Left renal cortex interstitium (tissue), 4 donors: ENCODE measurements at places on chromosomes 1 and 21. TPM values are rescaled to one million over a fixed set of nuclear protein-coding genes. Genes with fewer than 3 reads are reported as not detected.

DNA sequence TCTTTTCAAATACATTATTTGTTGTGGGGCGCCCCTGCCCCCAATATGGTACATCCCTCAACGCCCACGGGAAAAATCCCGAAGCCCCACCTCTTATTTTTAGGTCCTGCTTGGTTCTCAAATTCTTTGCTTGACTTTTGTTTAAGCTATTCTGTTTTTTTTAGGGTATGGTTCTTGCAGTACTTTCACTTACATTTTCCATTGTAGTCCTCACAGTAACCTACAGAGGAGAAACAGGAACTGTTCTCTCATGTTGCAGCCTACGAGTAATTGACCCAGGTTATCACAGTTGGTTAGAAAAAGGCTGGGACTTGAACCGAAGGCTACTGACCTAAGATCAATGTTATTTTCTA, 697 bp upstream of the C21orf91 start:
- no peak for DNase-seq

DNA sequence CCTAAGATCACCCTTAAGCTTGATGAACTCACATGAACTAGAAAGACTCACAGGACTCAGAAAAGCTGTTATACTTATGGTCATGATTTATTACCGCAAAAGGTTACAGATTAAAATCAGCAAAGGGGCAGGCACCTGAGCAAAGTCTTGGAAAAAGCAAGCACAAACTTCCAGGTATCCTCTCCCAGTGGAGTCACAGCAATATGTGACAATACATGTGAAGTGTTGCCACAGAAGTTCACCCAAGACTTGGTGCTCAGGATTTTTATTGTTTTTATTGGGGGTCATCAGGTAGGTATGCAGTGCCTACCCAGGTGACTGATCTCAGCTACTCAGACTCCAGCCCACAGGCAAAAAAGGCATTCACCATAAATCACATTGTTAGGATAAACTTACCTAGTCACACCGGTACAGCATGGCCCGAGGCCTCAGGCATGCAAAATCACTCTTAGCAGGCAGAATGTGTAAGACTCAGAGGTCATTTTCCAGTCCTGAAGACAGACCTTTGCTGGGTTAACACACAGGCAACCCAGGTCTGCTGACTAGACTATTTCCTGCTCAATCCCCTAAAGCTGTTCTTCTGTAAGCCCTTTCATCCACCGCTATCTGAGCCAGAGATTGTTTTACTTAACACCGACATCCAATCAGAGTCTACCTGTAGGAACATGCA, 55.6 kb downstream of the SSX2IP start:
- no peak for DNase-seq

DNA sequence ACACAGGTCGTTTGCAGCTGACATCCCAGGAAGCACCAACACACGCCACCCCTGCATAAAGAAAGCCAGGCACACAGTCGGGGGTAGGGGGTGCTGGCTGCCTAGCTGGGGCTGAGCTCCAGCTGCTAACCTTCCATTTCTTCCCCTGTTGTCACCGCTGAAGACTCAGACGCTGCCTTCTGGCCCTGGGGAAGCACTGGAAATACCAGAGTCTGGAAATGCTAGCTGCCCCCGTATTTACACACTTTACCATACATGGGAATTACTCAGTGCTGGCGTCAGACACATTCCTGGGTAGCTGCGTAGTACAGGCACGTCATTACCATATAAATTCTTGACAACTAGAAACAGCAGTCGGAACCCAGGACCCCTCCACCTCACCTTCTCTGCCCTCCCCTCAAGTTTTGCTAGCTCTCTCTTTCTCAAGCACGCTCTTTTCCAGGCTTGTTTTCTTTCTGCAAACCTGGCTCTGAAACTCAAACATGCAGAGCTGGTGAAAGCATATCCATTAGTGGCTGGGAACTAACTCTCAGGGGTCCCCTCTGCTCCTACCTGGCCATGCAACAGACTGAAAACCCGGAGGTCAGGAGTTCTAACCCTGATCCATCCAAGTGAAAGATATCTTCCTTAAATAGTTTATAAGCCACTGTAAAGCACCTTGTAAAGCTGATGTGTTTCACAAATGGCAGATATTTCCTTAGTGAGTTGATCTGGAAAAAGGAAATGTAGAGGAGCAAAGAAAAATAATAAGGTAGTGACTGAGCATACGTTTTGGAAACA, 3.3 kb downstream of the CSRP1 start:
- DNase-seq = no peak

DNA sequence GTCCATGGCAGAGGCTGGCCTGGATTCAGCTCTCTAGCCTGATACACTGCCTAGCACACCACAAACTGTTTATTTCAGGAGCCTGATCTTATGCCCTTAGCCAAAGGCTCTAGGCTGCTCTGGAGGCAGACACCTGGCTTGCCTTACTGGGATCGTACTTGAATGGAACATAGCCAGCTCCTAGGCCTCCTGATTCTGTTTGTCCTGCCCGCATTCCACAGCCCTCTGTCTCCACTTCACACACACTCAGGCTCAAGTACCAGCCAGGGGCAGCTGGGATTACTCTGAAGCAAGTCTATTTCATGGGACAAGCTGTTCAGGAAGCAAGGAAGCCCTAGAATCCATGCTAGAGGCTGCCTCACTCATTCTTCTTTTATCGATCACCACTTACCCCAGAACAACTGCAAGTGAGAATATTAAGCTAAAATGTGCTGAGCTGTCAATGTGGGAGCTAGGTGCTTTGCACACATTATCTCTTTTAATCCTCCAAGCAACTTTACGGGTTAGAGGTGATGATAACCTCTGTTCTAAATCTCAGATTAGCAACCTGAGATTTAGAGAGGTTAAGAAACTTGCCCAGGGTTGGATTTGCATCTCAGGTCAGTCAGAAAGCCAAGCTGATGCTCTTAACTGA, 31.1 kb upstream of the CYP4B1 start:
- DNase-seq = no peak

GRCh38 chr1:72230746-72231145, 51.6 kb downstream of the NEGR1 start:
- no peak for DNase-seq

DNA sequence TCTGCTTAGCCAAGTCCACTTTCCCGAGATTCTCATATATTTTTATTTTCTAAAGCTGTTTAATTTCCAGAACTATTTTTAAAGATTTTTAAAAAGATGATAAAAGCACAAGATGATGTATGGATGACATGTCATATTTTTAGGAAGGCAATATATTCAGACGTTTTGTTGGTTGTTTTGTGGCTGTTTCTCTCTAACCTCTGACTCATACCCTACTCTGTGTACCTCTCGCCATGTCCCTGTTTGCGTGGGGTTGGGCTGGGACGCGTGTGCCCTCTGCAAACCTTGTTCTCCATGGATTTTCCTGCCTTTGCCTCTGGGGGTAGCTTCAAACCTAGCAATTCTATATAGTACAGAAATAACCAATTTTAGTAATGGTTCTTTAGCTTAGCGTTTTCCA, 132.0 kb downstream of the GALNT2 start:
- DNase-seq = no peak

DNA sequence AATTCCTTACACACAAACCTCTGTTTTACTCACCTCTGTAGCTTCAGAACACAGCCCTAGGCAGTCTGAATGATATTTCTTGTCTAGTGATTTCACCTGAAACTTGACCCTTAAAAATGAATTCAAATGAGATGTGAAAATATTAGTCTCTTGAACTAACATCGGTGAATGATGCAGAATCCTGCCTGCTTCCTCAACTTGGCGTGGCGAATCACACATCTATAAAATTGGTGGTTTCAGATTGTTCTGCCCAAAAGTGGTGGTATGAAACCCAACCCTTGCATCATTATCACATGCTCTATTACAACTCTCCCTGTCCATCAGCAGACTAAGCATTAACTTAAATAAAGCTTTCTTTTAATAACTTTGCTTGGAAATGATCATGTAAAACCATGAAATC, 26.9 kb upstream of the C1orf21 start:
- DNase-seq = no peak

GRCh38 chr1:88985032-88985431, 7.4 kb downstream of the KYAT3 start:
- DNase-seq = no peak

DNA sequence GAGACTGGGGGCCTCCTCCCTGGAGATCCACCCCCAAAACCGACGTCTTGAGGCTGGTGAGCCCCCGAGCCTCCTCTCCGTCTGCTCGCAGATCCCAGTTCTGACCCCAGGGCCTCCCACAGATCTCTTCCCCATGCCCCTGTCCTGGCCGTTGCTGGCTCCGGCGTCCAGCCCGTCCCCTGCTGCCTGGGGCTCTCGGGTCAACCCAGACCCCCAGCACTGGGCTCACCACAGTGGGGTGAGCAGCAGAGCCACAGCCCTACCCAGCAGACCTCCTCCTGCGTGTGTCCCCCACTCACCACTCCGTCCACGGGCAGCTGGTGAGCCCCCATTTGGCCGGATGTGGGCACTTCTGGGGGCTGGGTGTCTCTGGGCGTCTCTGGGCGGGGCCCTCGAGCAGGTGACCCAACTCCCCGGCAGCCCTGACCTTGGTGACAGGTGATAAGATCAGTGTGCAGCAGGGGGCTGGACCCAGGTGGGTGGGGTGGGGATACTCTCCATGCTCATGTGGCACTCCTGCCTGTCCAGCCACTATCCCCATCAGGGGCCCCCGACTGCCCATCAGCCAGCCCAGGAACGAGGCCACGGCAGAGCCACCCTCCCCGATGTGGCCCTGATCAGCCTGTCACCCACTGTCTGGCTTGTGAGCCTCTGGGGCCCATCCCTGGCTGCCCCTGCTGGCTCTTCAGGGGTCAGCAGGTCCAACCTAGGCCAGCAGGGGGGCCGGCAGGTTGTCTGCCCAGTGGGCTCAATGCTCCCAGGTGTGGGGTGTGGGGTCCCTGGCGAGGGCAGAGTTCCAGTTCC, 709 bp downstream of the TNFRSF14 start:
- DNase-seq = no peak

- peak; percentile 75 for DNase-seq
Observed at GRCh38 chr1:183915625-183916510, 110.9 kb downstream of the RGL1 start.

- DNase-seq = no peak
Observed at GRCh38 chr21:36684957-36685714, 13.8 kb upstream of the SIM2 start.

GRCh38 chr1:11534846-11535245, 55.9 kb downstream of the DISP3 start:
- no peak for DNase-seq

- DNase-seq = no peak
Observed at GRCh38 chr1:225332686-225333085, 95.2 kb downstream of the LBR start.

DNA sequence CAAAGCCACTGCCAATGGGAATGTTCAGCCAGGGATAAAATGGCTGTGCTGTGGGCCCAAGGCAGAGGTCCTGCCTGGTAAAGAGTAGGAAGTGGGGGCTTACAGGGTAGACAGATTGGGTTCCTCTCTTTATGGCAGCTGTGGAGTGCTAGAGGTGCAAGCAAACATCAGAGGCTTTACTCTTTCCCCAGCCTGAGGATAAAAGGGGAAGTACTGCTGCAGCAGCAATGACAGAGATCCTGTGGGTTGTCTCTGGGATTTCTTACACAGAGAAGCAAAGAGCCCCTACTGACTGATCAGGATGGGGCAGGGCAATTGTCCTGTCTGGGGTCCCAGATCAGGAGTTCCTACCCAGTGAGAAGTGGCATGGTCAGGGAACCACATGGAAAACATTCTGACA, 54.2 kb downstream of the DRAM2 start:
- DNase-seq = no peak

- DNase-seq = no peak
Observed at GRCh38 chr1:51070011-51070410, 32.0 kb upstream of the C1orf185 start.

DNA sequence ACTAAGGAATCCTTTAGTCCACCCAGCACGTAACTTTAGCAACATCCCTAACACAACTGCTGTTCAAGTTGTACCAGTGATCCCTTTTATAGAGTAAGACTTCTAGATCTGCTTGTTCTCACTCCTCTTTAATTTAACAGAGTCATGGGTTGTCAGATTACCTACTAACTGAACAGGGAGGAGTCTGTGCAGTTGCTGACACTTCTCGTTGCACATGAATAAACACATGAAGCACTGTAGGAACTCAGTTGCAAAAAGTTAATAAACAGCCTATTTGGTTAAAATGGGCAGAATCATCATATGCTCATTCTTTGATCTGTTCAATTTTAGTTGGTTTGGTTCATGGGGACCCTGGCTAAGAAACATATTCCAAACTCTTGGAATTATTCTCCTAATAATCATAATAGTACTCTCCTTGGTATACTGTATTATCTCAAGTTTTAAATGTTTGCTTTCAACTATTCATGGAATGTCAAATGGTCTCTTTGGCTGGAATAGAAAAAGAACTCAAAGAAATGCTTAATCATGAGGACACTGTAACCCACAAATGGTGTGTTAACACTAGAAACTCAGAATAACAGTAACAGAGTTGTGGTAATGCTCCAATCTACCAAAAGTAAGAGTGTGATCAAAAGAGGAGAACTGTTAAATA, 15.6 kb downstream of the PLPPR5 start:
- DNase-seq = no peak

DNA sequence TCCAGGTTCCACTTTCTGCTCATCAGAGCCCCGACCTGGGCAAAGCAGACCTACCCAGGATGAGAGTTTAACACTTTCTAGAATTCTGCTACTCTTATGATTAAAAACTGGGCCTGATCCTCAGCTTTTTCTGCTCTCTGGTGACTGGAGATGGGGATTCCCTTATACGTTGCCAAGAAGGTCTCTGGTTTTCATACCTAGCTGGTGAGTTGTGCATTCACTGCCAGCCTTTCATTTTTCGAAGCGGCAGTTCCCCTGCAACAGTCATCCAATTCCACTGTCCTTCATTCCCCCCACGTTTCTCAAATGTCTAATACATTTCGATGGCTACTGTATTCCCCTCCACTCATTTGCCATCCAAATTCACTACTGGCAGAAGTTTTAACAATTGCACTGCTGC, 135.3 kb downstream of the ADSS2 start:
- DNase-seq = no peak

- DNase-seq = no peak
Observed at GRCh38 chr21:46216132-46216747, 12.3 kb downstream of the LSS start.

GRCh38 chr1:246214708-246215509, 292.2 kb downstream of the SMYD3 start:
- no peak for DNase-seq

- no peak for DNase-seq
Observed at GRCh38 chr1:55456971-55457370, 241.8 kb upstream of the USP24 start.

- DNase-seq = no peak
Observed at GRCh38 chr21:45868488-45868887, 113.1 kb upstream of the COL6A1 start.

The BARHL2 gene
- polyA plus RNA-seq = not detected

The BTBD8 gene
- polyA plus RNA-seq = 5.9 TPM

The TP73 gene
- polyA plus RNA-seq = 0.73 TPM

The HSD3B2 gene
- 2.3 TPM for polyA plus RNA-seq

The TMEM200B gene
- polyA plus RNA-seq = 19.9 TPM

The CSRP1 gene
- 127 TPM for polyA plus RNA-seq

The ARMH1 gene
- polyA plus RNA-seq = 7.9 TPM

The CLDN14 gene
- 5.2 TPM for polyA plus RNA-seq
